CD4-positive, alpha-beta T cell treated with Interleukin-4 for 4 hours (primary cell): ENCODE measurements at places on chromosomes 5 and 9.

- DNase-seq, result no peak
Observed at GRCh38 chr5:134072471-134073210, 41.8 kb upstream of the TCF7 start.

DNA sequence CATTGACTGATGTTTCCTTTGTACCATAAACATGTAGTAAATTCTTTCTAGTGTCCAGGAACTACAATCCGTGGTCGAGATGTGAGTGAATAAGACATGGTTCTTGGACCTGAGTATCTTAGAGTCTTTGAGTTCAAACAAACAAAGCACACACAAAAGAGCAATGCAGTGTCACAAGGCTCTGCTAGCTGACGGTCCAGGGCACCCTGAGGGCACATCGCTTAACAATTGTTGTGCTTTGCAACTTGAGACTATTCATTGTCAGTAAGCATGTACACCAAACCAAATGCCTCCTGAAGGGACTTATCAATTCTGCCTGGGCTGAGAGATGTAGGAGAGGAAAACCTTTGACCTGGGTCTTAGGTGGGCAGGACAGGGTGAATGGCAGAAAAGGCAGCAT, 84.8 kb downstream of the CAMK4 start:
- no peak for DNase-seq

DNA sequence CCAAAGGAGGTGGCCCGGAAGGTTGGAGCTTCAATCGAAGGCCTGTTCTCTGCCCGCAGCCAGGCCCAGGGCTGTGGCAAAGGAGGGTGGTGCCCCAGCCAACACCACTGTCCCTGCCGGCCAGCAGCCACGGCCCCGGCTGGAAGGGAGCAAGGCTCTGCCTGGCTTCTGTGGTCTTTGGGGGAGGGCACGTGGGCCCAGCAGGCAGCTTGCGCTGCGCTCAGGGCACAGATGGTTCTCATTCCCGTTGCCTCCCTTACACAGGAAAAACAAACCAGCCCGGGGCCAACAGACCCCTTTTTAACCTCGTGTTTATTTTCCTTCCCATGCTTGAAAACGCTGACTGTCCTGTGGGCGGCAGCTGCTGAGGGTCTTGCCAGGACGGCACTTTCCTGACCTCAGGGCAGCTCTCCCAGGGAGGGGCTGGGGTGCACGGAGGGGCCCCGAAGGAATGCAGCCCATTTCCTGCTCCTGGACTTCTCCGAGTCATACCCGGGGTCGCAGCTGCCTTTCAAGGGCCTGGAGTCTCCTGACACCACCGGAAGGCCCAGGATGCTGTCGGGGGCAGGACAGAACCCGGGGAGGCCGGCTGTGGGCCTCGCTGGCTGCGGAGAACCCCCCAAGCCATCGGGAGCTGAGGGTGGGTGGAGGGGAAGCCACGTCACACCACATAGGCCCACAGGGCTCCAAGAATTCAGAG, 1.1 kb upstream of the GPSM1 start:
- DNase-seq, result no peak

GRCh38 chr5:154472871-154473580, 5.0 kb downstream of the HAND1 start:
- DNase-seq, result no peak

- DNase-seq, result no peak
Observed at GRCh38 chr5:172875505-172876279, 41.6 kb downstream of the ERGIC1 start.

DNA sequence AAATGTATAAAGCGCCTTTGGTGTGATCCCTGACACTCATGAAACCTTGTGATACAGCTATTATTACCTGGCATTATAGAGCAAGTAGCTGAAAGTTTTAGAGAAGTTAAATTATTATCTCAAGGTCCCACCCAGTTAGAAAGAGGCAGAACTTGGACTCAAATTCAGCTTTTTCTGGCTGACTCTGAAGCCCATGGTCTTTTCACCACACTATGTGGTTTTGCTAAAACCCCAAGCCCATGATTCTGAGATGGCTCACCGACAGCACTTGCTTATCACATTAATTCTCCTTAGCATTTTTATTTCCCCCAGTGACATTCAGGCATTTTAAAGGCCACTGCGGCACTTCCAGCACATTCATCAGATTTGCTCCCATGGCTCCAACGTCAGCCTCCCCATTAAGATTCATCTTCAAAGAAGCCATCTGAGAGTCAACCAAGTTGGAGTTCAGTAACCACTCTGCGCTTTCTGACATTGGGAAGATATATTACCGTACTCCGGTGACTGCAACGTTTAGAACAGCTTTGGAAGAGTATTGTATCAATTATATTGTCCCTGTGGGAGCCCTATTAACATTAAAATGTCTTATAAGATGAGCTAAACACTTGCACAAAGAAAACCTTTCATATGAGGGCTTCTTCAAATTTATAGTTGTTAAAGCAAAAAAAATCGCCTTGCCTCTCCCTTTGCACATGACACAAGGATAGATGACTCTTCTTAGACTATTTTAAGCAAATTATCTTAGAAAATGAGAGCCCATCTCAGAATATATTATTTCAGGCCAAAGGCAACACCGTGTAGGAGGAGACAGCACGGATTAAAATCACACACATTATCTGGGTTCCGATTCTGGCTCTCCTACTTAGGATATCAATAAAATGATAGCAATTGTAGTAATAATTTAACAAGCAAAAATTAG, 638.1 kb downstream of the ACTL7B start:
- no peak for DNase-seq

GRCh38 chr5:175659546-175660253, 1.8 kb downstream of the HRH2 start:
- DNase-seq, result no peak

DNA sequence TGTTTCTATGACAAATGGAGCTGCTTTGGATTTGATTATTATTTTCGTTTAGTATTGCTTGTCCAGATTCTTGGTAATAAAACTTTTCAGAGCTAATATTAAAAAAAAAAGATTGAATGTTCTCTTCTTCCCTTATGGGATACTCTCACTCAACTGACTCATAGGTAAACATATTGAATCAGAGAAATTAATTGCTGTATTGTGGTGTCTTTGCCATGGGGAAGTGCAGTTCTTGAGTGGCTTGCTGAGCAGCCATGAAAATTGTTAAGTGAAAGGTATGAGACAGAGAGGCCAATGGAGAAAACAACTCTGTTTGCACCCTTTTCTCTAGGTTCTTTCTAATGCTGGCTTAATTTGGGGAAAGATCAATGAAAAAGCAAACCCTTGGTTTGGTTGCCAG, 149.9 kb upstream of the HMHB1 start:
- DNase-seq, result no peak

- DNase-seq, result no peak
Observed at GRCh38 chr9:70880535-70880934, 240.9 kb downstream of the TRPM3 start.

DNA sequence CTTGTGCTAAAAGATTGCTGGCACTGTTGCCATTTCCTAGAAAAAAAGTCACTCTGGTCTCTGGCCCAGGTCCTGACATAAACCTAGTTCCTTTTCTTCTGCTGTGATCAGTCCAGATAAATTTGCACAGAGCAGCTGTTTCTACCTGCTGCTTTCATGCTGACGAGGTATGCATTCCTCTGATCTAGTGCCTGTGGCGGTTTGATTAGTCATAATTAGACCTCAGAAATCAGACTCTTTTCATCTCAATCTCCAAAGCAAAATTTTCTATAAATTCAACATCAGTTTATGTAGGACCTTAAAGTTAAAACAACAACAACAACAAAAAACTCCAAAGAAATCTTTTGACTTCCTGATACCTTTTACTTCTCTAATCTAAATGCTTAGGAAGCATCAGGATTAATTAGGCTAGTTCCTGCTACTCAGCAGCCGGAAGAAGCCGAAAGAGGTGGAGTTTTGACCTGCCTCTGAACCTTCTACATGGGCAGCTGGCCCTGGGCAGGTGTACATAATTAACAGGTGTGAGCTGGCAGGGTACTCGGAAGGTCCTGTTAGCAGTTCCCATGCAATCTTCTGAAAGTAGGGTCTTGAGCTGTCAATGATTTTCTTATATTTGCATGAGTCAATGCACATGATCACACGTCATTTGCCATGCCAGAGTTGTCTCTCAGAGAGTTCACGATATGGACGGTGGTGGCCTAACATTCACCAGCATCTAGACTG, 83.3 kb upstream of the CCDC112 start:
- peak; percentile 14 for DNase-seq

- DNase-seq, result no peak
Observed at GRCh38 chr5:74543162-74543995, 97.1 kb downstream of the ENC1 start.

- no peak for DNase-seq
Observed at GRCh38 chr9:131759017-131759647, 19.3 kb upstream of the RAPGEF1 start.

- DNase-seq, result no peak
Observed at GRCh38 chr5:168317521-168318147, 26.2 kb downstream of the WWC1 start.

- no peak for DNase-seq
Observed at GRCh38 chr9:124500796-124501611, 6.2 kb downstream of the NR5A1 start.

- no peak for DNase-seq
Observed at GRCh38 chr5:37889612-37890317, 49.9 kb upstream of the GDNF start.

DNA sequence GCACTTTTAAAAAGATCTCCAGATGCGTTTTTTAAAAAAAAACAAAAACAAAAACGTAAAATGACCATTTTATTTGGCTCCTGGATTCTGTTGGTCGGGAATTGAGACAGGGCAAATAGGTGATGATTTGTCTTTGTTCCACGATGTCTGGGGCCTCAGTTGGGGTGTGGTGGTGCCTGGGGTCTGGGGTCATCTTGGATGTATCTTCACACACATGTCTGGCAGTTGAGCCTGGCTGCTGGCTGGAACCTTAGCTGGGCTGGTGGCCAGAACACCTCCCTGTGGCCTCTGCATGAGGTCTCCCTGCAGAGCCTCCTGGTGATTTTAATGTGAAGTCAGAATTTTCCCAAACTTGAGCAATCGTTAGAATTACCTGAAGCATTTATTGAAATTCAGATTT, 42.5 kb upstream of the BASP1 start:
- DNase-seq, result no peak

- DNase-seq, result no peak
Observed at GRCh38 chr9:112896131-112896530, 5.5 kb upstream of the SLC46A2 start.

- DNase-seq, result no peak
Observed at GRCh38 chr9:128909859-128910258, 10.9 kb upstream of the PHYHD1 start.

DNA sequence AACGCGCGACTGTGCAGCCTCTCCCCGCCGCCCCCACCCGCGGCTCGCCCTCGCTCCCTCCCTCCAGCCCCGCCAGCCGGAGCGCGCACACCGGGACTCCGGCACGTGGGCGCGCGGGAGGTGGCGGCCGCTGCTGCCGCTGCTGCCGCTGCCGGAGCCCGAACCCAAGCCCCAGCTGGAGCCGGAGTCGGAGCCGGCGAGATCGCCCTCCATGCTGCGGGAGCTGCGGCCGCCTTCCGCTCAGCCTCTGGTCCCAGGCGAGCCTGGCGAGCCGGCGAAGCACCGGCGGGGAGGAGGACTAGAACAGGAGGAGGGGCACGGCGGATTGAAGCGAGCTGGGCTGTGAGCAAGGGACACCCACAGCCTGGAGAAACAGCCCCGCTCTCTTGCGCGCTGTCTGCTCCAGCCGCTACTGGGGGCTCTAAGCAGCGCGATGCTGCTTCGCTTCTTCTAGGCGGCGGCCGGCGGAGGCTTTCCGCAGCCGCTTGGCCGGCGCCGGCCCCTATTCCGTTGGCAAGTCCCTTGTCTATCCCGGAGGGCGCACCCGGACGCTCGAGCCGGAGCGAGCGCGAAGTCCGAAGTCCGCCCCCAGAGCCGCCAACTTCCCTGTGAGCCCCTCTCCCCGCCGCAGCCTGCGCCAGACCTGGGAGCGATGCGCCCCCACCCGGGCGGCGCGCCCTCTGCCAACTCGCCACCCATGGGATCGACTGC, 598.7 kb upstream of the SGCD start:
- no peak for DNase-seq

GRCh38 chr9:114911167-114911821, 19.1 kb downstream of the TNFSF8 start:
- DNase-seq, result no peak

GRCh38 chr5:141650851-141651727, at the start of gene FCHSD1:
FCHSD1 (minus strand) TSS chr5:141651418; CDS start chr5:141651368, 50 bp downstream.
- DNase-seq, result peak; percentile 77

DNA sequence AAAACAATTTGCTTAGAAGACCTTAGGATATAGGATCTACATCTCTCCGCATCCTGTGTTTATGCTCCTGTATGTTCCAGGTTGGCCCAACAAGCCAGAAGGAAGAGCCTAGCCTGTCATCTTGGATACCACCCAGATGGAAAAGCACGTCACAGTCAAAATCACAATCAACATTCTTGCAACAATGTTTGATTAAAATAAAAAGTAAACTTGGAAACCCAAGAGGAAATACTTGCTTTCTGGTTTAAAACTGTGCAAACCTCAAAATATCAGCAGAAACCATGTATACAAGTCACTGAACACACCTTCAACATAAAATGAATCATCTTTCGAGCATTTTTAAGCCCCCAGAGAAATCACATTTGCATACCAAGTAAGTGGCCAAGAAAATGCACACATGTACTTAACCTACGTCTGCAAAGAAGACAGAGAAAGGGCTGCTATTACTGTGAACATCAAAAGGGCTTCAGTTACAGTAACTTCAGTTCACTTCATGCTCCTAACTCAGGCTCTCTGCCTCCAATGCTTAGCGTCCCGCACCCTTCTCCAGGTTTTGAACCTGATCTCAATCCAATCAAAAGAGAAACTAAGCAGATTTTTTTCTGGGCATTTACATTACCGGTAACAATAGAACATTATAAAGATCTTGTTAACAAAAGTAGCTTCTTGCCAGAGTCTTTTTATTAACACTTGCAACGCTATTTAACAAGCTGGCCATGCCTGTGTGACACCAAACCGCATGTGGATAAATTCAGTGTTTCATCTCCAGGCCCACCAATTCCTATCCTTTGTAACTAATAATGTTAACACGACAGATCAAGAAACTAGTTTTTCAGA, 1.3 kb downstream of the ENC1 start:
- no peak for DNase-seq

DNA sequence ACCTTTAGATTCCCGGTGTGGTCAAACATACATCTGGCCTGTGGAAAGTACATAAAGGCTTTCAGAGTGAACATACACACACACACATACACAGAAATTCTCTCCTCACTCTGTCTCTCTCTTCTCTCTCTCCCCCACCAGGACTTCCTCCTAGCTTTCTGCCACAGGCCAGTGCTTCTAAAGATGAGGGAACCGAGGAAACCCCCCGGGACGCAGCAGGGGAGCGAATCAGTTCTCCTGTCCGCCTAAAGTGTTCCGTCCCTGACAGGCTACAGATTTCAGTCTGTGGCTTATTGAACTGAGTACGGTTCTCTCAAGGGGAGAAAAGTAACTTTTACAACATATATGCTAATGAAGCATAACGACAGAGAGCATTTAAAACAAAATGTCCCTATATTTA, 75.8 kb downstream of the MED27 start:
- DNase-seq, result no peak

- DNase-seq, result no peak
Observed at GRCh38 chr9:8071445-8071798, 271.8 kb upstream of the DMAC1 start.
